ENCODE measurements at places on chromosomes 12 and 14. TPM values are rescaled to one million over a fixed set of nuclear protein-coding genes. Genes with fewer than 3 reads are reported as not detected.

The ADGRD1 gene
- total RNA-seq, result 0.72 TPM

The RNU6-7 gene
- not detected for total RNA-seq

The FZD10 gene
- total RNA-seq, result not detected

The ERP27 gene
- total RNA-seq, result not detected

The DBX2 gene
- total RNA-seq, result not detected

The CCDC196 gene
- not detected for total RNA-seq

The R3HDM2 gene
- 25.0 TPM for total RNA-seq

The SERPINA10 gene
- not detected for total RNA-seq

The ESPL1 gene
- 0.72 TPM for total RNA-seq

The NELL2 gene
- total RNA-seq, result not detected

The ZFC3H1 gene
- total RNA-seq, result 36.6 TPM

The C3AR1 gene
- 0.72 TPM for total RNA-seq

The KANSL2 gene
- 48.1 TPM for total RNA-seq

The ST8SIA1 gene
- 6.2 TPM for total RNA-seq

The NEUROD4 gene
- total RNA-seq, result not detected

The KCNH5 gene
- not detected for total RNA-seq

The ANKS1B gene
- 2.2 TPM for total RNA-seq

The MED6 gene
- 40.1 TPM for total RNA-seq

Measured in osteoblast (primary cell).